ENCODE measurements at places on chromosomes 3 and 15. TPM values are rescaled to one million over a fixed set of nuclear protein-coding genes. Genes with fewer than 3 reads are reported as not detected.

The MOBP gene
- total RNA-seq = not detected

The FSIP1 gene
- 3.7 TPM for total RNA-seq

The ARL13B gene
- 3.7 TPM for total RNA-seq

The FANCD2OS gene
- total RNA-seq = not detected

The P2RY1 gene
- 5.2 TPM for total RNA-seq

The UPK1B gene
- not detected for total RNA-seq

The DPPA2 gene
- not detected for total RNA-seq

The ZDHHC23 gene
- 1.0 TPM for total RNA-seq

The PRSS50 gene
- not detected for total RNA-seq

The CADM2 gene
- total RNA-seq = 4.2 TPM

The LAMB2 gene
- total RNA-seq = 601 TPM

The GOLGA8J gene
- total RNA-seq = not detected

The BCHE gene
- 42.3 TPM for total RNA-seq

The PCNP gene
- 72.0 TPM for total RNA-seq

The ZNF654 gene
- total RNA-seq = 12.5 TPM

The CYP11A1 gene
- 0.52 TPM for total RNA-seq

The UROC1 gene
- total RNA-seq = not detected

The PRR23E gene
- total RNA-seq = not detected

The DENND4A gene
- 30.8 TPM for total RNA-seq

The PLAAT1 gene
- 14.6 TPM for total RNA-seq

The PLEKHO2 gene
- 16.7 TPM for total RNA-seq

The SLC6A20 gene
- under 0.01 TPM for total RNA-seq

The SEC22C gene
- total RNA-seq = 21.4 TPM

The SCG5 gene
- 8.4 TPM for total RNA-seq

The NSMCE3 gene
- total RNA-seq = 11.0 TPM

The TTC21A gene
- 1.0 TPM for total RNA-seq

The C3orf85 gene
- not detected for total RNA-seq

The CACNA2D3 gene
- total RNA-seq = 3.1 TPM

The GPR87 gene
- total RNA-seq = not detected

The GPR62 gene
- total RNA-seq = 0.52 TPM

The LRRC49 gene
- total RNA-seq = 11.0 TPM

The C3orf20 gene
- 0.52 TPM for total RNA-seq

The KCNMB3 gene
- 2.6 TPM for total RNA-seq

The SH2D7 gene
- not detected for total RNA-seq
